Osteoblast (primary cell): ENCODE measurements at places on chromosomes 12 and 14. TPM values are rescaled to one million over a fixed set of nuclear protein-coding genes. Genes with fewer than 3 reads are reported as not detected.

Gene LRTM2
- total RNA-seq = not detected in 2 replicates

- DNase-seq = no peak
These were observed 244.9 kb upstream of the LRIG3 start for GRCh38 chr12:59164991-59165718.

Gene SBNO1
- 28.6 and 30.4 TPM in 2 replicates for total RNA-seq

DNA sequence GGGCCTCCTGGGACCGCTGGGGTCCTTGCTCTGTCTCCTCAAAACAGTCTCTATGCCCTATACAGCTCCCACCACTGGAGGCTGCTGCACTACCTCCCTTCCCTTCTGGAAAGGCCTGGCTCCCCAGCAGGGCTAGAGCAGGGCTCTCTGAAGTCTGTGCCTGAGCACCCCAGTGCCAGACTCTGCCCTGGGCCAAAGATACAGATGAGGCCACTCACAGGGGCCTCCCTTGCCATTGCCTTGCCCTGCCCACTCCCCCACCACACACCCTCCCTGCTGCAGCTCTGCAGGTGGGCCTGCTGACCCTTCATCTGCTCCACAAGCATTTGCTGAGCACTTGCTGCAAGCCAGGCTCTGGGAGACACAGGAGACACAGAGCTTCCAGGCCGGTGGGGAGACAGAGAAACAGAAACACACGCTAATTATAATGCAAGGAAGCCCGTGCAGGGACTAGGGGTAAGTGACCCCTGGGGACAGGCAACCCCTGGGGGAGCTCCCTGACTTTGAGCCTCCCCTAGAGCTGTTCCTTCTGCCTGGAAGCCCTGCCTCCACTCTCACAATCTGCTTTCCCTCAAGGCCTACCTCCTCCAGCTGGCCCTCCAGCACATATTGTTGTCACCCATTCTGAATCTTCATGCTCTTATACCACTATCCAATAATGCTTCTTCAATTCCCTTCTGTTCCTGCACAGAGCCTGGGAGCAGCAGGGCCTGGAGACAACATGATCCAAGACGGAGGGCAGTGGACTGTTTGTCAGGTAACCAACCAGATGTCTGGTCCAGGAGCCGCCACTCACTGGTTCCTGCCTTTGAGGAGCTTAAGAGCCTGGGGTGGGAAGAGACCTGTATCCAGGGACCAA, 32.6 kb upstream of the PNMA1 start:
- DNase-seq = peak; percentile 45

DNA sequence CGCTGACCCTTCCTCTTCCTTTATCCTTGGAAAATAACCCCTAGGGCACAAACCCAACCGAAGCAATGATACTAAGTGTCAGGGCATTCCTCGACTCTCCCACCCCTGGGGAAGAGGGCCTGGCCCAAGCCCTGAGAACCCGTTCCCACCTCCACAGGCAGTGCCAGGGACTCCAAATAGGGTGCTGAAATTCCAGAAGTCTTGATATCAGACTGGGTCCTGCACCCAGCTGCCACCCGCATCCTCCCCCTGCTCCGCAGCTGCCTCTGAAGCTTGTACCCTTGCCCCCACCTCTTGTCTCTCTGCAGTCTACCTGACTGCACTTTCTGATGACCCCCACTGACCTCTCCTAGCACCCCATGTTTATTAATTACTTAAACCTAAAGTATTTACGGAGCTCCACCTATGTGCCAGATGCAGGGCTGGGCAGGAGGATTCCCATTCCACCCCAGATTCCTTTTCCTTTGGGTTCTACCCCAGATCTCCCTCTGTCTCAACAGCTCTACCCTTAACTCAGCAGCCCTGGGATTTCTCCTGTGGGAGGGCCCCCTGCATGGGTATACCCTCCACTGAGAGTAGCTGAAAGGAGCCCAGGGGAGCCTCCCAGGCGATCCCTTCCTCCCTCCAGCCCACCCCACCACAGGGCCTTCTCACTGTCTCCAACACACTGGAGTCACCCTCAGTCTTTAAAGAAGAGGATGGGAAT, 4.1 kb upstream of the KRT18 start:
- DNase-seq = no peak

Gene SMIM41
- total RNA-seq = under 0.01 TPM in 1 of 2 replicates, not detected in the other

GRCh38 chr12:57592551-57593165, 1.7 kb downstream of the PIP4K2C start:
- no peak for DNase-seq

GRCh38 chr14:102593061-102593824, 794 bp downstream of the RCOR1 start:
- DNase-seq = peak; percentile 94

Gene KIF21A
- 4.3 and 4.7 TPM in 2 replicates for total RNA-seq

DNA sequence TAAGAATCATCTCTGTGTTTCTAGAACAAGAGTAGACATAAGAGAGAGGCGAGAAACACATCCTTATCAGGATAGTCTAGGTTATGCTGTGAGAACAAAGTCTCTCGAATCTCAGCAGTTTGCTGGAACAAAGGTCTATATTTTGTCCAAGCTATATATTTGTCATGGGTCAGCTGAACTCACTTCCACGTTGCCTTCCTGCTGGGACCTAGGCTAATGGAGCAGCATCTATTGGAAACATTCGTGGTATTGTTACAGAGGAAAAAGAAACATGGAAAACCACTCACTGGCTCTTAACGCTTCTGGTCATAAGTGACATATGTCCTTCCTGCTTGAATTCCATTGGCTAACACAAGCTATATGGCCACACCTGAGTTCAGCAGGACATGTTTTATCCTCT, 112.6 kb upstream of the DYRK2 start:
- DNase-seq = no peak

DNA sequence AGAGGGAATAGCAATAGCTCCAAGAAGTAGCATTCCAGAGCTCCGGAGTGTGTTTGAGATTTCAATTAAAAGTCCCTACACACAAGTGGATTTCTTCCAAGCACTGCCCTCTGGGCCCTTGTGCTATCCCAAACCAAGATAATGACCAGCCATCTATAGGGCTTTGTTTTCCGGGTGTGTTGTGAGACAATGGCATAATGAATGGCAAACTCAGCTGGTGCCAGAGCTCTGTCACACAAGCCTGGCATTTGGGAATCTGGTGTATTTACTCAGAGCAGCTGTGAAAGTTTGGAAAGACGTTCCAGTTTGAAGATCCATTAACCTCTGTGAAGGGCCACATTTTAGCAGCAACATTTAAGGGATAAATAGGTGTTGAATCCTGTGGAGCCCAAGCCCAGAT, 61.2 kb upstream of the TMTC2 start:
- DNase-seq = no peak

GRCh38 chr12:8594072-8594471, 18.6 kb downstream of the AICDA start:
- DNase-seq = no peak

Gene FOXM1
- 3.3 and 4.7 TPM in 2 replicates for total RNA-seq

GRCh38 chr12:43585676-43586075, 33.7 kb upstream of the ADAMTS20 start:
- no peak for DNase-seq

DNA sequence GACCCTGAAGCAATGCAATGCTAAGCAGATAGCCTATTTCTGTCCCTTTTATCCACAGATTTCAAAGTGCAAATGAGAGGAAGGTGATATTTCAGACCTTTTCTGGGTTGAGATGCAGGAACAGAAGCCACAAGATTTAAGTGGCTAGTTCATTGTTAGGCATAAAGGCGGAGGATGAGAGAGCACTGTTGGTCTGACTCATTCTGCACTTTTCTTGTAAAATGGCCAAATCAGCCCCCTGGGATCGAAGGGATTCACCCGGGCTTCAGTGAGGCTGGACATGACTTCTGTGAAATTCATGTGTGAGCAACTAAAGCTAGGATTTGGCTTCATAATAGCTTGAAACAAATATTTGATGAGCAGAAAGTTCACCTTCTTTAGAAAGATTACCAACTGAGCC, 101.9 kb upstream of the OVCH1 start:
- peak; percentile 60 for DNase-seq

Gene ANKS1B
- total RNA-seq = 2.2 and 2.4 TPM in 2 replicates

DNA sequence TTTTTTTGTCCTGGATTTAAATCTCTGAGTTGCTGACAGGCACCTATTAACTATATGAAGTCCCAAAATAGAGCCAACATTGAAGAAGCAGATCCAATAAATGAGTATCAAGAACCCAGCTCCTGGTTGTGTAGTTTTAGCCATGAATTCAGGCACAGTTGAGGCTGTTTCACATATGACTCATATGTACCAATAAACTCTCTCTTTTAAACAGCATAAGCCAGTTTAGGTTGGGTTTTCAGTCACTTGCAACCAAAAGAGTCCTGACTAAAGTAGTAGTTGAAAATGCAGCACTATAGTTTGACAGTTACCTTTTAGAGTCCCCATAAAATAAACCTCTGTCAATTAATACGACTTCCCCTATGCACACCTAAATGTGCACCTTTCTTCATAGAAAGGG, 389.9 kb downstream of the RPS29 start:
- no peak for DNase-seq

DNA sequence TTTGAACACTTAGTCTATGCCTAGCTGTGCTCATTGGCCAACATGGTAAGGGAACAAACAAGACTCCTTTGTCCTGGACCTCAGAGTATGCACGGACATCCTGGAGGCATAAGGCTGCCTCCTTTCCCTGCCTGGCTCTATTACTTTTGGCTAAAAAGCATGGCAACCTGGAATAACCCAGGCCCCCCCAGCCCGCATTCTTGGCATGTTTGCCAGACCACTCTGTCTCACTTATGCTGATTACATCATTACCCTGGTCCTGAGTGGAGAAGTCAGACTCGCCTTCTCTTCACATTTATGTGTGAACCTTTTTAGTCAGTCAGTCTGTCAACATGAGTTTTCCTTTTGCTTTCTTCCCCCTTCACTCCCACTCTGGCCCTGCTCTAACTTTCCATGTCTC, 58.0 kb upstream of the ELK3 start:
- DNase-seq = no peak

- peak; percentile 62 for DNase-seq
These were observed 117.4 kb upstream of the SOX5 start for GRCh38 chr12:24066865-24067264.

Gene SLC4A8
- 1.2 and 2.9 TPM in 2 replicates for total RNA-seq

Gene SDR39U1
- total RNA-seq = 11.6 and 13.0 TPM in 2 replicates

Gene SLCO1A2
- total RNA-seq = not detected in 2 replicates

GRCh38 chr12:4830556-4831210, 79.0 kb upstream of the KCNA1 start:
- no peak for DNase-seq

Gene CCDC198
- not detected in 2 replicates for total RNA-seq

Gene ALG10B
- 2.9 and 5.3 TPM in 2 replicates for total RNA-seq

DNA sequence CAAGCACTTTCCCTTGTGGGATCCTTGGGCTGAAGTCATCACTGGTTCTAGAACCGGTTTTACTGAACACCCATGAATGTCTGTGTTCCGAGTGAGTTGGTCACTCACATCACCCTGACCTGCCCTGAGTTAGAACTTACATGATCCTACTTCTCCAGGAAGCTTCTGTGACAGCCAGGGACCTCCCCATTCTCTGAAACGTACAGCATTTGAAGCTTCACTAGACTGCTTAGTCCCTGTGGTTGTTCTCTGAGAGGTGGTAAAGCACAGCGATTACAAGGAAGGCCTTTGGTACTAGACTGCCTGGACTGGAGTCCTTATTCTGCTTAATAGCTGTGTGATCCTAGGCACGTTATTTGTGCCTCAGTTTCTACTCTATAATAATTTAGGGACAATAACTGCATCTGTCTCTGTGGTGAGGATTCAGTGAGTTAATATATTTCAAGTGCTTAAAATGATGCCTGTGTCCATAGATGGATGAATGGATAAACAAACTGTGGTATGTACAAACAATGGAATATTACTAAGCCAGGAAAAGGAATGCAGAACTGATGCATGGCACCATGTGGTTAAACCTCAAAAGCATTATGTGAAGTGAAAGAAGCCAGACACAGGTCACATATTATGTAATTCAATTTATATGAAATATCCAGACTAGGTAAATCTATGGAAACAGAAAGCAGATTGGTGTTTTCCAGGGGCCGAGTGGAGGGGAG, 54.7 kb upstream of the DDX11 start:
- DNase-seq = no peak

DNA sequence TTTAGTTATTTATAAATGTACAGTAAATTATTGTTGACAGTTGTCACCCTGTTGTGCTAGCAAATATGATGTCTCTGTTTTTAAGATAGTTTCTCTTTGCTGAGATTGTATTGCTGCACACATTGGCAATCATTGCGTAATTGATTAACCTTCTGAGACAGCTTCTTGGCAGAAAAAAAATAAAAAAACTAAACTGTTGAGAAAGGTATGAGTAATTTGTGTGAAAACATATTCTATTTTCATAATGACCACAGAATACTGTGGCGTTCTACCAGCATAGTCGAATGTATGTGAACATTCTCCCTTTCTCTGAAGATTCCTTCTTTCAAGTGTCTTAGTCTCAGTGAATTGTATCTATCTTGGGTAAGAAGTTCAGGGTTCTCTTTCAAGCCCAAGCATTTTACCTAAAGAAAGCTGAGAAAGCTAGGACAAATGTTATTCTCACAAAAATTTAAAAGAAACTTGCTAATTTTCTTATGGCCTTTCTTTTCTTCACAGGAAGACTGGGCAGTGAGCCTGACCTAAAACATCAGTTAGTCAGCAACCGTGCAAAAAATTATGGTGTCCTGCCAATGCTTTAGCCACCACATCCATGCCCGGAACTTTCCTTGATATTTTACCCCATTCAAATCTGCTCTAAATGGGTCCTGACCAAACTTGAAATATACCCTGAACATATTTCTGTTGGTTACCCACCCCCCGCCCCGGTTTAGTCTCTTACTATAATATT, 69.0 kb upstream of the REP15 start:
- no peak for DNase-seq

- DNase-seq = no peak
These were observed 201.9 kb downstream of the PHETA1 start for GRCh38 chr12:111166779-111167540.

DNA sequence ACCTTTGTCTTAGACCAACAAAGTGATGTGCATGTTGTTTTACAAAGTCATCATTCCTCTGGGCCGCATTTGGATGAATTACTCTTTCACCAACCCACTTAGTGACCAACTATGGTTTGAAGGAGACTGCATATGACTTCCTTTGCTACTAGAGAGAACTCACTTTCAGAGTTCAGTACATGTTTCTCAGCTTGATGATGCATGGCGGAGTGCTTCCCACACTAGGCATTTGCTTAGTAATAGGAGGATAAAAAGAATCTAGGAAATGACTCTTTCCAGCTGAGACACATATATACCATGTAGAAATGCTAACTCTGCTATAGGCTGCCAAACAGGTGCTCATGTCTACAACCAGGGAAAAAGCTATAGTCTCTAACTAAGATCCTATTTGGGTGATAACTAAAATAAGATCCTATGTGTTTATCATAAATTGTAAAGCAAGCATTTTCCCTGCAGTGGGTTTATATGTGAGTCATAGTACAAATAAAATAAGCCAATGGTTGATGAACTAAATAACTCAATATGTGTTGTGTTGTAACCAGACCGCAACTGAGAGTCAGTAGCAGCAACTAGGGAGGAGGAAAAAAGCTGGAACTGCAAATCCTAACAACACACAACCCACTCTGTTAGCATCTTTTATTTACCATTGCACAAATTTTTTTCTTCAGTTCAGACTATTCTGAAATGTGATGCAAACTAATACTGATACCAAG, 87.2 kb downstream of the TSPAN8 start:
- DNase-seq = no peak

Gene DTX1
- total RNA-seq = under 0.01 TPM in 2 replicates

Gene CLEC2D
- total RNA-seq = 9.4 TPM in 2 replicates
